Uterus (tissue), 4 donors: ENCODE measurements at places on chromosomes 6 and 20. TPM values are rescaled to one million over a fixed set of nuclear protein-coding genes. Genes with fewer than 3 reads are reported as not detected.

- no peak for DNase-seq
Observed at GRCh38 chr6:63795006-63795405, 159.4 kb downstream of the PHF3 start.

GRCh38 chr20:49045440-49046086 lies 549 bp upstream of the CSE1L start:
- DNase-seq: no peak

The RAET1L gene
- not detected for total RNA-seq

- DNase-seq: no peak
Observed at GRCh38 chr6:14770572-14770971, 475.3 kb upstream of the JARID2 start.
